ENCODE measurements at places on chromosomes 6 and 20. TPM values are rescaled to one million over a fixed set of nuclear protein-coding genes. Genes with fewer than 3 reads are reported as not detected.

OR2H1 gene
- not detected for total RNA-seq

SPATS1 gene
- not detected for total RNA-seq

WFDC5 gene
- not detected for total RNA-seq

GRCh38 chr6:119277052-119277451 is 72.5 kb downstream of the MAN1A1 start:
- peaks cover 24% of the 10 kb centered on the region for H3K36me3 ChIP-seq
- no peak overlapping the region for H3K4me3 ChIP-seq
- no peak for DNase-seq
- peaks cover 27% of the 10 kb centered on the region for H3K4me1 ChIP-seq
- no peaks in the 10 kb centered on the region for H3K27me3 ChIP-seq

- H3K4me3 ChIP-seq, result no peak overlapping the region
- no peaks in the 10 kb centered on the region for H3K36me3 ChIP-seq
- H3K4me1 ChIP-seq, result peaks cover 13% of the 10 kb centered on the region
- DNase-seq, result no peak
These were observed 373.8 kb upstream of the JAG1 start for GRCh38 chr20:11047559-11047958.
